ENCODE measurements at places on chromosomes 1 and 21.

DNA sequence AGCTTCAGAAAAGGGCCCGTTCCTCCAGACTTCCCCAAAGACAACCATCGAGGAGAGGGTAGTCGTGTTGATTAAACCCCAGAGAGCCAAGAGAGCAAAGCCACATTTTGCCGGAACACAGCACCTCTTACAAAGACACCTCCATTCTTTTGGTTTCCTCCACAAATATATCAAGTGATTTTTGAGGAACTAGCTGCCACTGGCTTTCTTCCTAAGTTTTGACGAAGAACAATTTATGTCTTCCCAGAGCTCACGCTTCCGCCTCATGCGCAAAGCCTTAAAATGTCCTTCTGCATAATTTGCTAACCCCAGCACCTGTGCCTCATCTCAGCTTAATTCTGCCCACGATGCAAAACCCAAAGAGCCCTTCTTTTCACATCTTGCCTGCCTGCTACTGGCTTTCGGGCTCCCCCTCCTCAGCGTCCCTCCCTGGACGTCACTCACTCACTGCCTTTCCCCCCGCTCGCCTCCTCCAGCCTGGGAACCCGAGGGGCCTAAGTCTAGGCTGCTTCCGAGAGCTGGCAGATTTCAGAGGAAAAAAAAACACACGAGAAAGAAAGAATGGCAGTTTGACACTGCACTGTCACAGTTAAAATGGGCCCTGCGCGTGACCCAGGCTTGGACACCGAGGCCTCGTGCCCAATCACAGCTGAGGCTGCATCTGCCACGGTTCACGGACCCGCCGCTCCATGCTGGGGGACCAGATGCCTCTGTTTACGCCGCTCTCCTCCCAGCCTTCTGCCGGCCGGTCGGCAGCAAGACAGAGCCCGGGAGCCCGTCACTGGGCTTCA lies 77.6 kb upstream of the IFNAR2 start:
- no peak for DNase-seq

DNA sequence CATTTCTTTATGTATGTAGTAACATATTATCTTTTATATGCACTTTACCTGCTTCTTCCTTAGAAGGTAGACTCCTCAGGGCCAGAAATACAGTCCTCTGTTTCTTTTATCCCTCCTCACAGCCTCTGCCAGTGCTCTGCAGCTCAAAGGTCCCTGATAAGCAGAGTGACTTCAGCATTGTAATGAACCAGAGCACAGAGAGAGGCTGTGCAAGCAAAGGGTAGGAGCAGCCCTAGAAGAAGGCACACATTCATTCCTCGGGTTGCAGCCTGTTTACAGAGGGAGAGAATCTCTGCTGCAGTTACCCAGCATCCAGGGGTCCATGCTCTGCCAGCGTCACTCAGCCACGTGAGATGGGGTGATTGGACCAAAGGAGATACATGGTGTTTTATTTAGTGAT lies 101.1 kb downstream of the RHOU start:
- DNase-seq, result no peak

- DNase-seq, result no peak
Measured at GRCh38 chr21:18493422-18493821, 89.8 kb upstream of the TMPRSS15 start.

GRCh38 chr1:198018529-198018928 lies 101.4 kb downstream of the LHX9 start:
- DNase-seq, result peak; percentile 7

DNA sequence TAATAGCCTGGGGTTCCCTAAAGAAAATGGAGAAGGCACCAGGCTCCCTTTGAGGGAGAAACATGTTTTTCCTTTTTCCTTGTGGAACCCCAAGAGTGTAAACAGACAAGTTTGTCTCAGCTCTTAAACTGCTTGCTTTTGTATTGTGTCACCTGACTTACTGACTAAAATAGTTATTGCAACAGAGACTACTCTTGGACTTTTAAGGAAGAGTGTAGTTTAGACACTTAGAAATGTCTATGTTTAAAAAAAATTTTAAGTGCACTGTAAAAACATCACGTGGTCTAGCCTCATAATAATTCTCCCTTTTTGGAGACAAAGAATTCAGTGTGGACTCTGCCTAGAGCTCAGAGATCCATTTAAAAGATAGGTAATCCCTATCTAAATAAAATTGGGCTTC lies 141.1 kb downstream of the TRIM33 start:
- no peak for DNase-seq

DNA sequence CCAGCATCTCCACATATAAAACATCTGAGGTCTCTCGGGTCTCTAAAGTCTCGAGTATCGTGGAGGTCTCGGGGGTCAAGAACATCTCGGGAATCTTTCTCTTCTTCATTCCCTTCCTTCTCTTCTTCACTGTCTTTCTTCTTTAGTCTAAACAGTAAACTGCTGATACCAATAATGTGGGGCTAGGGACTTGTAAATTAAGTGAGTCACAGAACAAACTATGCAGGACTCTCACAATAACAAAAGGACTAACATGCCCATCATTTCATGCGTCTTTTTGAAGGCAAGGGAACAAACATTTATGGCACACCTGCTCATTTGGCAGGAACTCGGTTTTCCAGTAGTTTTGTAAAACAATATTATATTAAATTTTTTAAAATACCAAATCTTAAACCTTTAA lies 32.4 kb downstream of the PRPF38A start:
- DNase-seq, result no peak

DNA sequence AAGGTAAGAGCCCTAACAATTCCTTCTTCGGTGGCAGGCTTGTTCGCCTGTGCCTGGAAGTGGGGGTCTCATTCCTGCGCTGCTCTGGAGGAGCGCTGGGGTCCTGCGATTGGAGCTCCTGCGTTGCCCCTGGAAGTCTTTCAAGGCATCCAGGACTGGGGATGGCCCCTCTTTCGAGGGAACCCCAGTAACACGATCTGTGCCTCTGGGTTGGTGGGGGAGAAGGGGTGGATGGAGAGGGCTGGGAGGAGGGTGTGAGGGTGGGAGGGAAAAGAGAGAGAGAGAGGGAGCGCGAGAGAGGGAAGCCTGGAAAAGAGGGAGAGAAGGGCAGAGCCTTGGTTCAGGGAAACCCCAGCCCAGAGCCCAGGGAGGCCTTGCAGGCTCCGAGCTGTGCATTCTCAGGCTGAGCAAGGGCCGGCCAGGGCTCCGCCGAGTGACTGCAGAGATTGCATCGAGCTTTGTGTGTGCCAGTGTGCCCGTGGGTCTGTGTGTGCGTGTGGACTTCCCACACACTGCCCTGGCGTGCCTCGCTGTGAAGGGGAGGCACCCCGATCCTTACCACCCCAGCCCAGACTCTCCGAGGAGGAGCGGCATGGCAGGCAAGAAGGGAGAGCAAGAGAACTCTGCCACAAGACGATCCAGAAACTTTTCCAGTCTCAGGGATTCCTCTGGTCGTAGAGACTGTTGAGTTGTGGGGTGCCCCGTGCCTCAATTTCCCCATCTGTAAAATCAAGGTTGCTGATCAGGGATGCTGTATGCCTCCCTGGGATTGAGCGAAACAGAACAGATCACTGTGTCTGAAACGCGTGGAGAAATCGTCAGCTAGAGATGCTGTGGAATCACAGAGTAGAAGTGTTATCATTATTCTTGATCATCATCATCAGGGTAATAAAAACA lies 619 bp downstream of the BCL9 start:
- DNase-seq, result peak; percentile 13

DNA sequence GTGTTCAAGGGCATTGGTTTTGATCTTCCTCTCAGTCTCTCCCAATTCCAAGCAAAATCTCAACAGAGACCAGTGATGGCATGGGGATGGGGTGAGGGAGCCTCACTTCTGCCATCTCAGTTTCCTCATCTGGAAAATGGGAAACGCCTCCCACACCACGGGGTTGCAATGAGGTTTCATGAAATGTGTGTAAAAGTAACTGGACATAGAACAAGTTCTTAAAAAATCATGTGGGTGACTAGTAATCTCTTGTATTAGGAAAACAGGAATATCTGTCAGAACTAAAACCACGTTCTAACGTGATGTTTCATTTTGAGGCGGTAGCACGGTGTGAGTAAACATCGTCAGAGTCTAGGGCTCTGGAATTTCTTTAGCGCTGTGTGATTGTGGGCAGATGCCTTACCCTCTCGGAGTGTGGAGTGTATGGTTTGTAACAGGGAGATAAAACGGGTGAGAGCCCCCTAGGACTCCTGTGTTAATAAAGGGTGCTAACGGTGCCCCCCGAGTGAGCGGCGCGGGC lies 55.5 kb upstream of the DNAJC6 start:
- no peak for DNase-seq

GRCh38 chr1:45112661-45113060 lies 93.7 kb downstream of the ZSWIM5 start:
- DNase-seq, result no peak

DNA sequence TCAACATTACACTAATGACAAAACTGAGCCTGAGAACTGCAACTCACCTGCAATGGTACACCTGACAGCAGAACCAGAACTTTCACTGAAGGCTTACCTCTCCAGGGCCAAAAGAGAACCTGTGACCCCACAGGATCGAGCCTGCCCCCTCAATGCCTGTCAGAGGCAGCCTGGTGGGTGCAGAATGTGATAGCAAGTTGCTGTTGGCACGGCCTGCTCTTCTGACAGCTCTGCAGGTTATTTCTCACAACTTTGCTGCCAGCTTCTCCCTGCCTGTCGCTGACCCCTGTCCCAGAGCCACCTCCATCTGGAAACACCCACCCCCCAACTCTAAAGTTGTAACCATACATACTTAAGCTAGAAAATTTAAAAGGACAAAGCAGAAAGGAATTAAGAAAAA lies 35.2 kb downstream of the HIVEP3 start:
- no peak for DNase-seq

GRCh38 chr1:62912028-62912638 lies 128.2 kb downstream of the ATG4C start:
- DNase-seq, result peak; percentile 30

GRCh38 chr21:28936721-28937120 lies 56.0 kb downstream of the LTN1 start:
- DNase-seq, result no peak

- DNase-seq, result no peak
Measured at GRCh38 chr1:162300057-162300917, 76.4 kb downstream of the SPATA46 start.

GRCh38 chr1:43868741-43869067 lies 64.9 kb upstream of the ARTN start:
- no peak for DNase-seq

- no peak for DNase-seq
Measured at GRCh38 chr1:58929671-58930325, 146.0 kb upstream of the JUN start.

DNA sequence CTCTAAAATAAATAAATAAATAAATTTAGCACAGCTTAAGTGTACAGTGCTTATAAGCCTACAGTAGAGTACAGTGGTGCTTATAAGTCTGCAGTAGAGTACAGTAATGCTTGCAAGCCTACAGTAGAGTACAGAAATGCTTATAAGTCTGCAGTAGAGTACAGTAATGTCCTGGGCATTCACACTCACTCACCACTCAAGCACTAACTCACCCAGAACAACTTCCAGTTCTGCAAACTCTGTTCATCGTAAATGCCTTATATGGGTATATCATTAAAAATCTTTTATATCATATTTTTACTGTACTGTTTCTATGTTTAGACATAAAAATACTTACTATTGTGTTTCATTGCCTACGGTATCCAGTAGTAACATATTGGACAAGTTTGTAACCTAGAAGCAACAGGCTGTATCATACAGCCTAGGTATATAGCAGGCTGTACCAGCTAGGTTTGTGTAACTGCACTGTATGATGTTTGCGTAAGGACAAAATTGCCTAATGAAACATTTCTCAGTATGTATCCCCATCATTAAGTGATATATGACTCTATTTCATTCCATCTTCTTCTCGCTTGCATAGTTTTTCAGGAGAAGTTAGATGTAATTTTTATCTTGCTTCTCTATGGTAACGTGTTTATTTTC lies 14.0 kb upstream of the S100B start:
- DNase-seq, result no peak

DNA sequence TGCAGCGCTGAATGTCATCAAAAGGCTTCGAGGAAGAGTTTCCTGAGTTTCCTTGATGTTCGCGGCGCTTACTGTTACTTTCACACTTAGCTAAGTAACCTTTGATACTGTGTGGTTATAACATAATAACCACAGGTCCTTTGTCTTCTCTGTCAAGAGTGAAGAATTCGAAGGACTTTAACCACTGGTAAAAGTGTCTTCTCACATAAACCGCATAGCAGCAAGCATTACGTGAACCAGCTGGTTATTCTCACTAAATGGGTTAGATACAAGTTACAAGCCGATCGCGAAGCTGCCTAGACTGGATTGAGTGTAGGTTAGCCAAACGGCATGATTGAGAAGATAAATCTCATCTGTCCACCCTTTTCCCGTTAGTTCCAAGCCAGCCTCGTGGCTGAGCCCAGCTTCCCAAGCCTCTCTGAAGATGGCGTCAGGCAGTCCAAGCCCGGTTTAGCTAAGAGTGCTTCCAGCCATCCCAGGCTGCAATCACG lies 18.3 kb upstream of the IFNGR2 start:
- DNase-seq, result no peak

- DNase-seq, result no peak
Measured at GRCh38 chr21:36964827-36965719, 1.4 kb downstream of the HLCS start.

GRCh38 chr1:38137164-38137563 lies 90.6 kb upstream of the POU3F1 start:
- DNase-seq, result no peak

- no peak for DNase-seq
Measured at GRCh38 chr1:231776010-231776756, 149.6 kb downstream of the DISC1 start.

DNA sequence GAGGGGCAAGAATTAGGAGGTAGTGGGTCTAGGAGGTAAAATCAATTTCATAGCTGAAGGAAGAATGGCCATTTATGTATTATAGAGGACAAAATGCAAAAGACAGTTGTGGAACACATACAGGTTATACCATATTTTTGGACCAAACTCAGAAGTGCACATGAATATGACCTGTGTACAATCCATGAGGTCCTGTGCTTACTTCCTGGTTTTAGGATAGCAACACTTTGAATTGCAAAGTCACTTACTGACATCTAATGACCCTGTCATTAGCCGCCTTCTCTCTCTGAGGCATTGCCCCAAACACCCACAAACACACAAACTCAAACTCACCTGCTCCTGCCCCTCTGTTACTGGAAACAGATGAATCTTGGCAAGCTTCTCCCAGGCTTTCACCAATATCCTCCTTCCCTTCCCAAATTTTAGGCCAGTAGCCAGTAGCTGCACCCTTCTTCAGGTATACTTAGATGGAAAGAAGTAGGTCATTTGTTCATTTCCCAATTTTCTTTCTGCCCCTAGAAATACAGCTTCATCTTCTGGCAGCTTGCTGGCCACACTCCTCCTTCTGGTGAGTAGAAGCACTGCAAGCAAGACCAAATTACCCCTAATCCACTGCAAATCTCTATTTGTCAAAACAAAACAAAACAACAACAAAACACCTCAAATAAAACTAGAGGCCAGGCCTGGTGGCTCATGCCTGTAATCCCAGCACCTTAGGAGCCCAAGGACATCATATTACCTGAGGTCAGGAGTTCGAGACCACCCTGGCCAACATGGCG lies 13.7 kb upstream of the RPL5 start:
- no peak for DNase-seq

- no peak for DNase-seq
Measured at GRCh38 chr1:9634582-9634981, 16.9 kb upstream of the PIK3CD start.

Data from kidney capillary endothelial cell (primary cell).